Activated T-cell treated with anti-CD3 and anti-CD28 coated beads for 1 hour (primary cell): ENCODE measurements at places on chromosomes 1 and 21.

- DNase-seq = no peak
Measured at GRCh38 chr21:14683063-14683462, 136.9 kb upstream of the SAMSN1 start.

DNA sequence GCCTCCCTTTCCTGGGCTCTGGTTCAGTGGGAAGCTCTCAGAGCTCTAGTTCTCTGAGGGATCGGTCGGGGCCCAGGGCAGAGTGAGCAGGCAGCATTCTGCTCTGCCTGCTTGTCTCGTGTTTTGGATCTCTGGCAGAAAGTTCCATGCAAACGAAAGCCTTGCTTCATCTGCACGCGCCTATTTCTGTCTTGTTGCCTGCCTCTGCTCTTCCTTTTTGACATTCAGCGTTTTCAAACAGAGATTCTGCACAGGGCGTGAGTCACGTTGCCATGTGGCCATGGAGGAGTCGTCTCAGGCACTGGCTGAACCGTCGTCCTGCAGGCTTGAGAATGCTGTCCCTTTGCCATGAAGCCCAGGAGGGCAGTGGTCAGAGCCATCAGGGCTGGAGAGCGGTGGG is 20.3 kb downstream of the AJAP1 start:
- no peak for DNase-seq

- no peak for DNase-seq
Measured at GRCh38 chr21:46027851-46028493, 46.4 kb downstream of the COL6A1 start.

DNA sequence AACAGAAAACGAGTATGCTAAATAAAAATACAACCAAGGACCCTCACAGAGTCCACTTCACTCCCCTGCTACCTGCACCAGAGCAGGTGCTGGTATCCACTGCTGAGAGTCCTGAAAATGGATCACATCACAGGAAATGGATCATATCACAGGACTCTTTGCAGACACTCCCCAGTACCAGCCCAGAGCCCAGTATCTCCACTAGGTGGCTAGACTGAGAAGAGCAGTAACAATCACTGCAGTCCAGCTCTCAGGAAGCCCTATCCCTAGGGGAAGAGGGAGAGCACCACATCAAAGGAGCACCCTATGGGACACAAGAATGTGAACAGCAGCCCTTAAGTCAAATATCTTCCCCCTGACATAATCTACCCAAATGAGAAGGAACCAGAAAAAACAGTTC is 28.0 kb downstream of the AGBL4 start:
- no peak for DNase-seq

GRCh38 chr1:214979191-214979590 is 103.3 kb upstream of the KCNK2 start:
- DNase-seq = no peak

DNA sequence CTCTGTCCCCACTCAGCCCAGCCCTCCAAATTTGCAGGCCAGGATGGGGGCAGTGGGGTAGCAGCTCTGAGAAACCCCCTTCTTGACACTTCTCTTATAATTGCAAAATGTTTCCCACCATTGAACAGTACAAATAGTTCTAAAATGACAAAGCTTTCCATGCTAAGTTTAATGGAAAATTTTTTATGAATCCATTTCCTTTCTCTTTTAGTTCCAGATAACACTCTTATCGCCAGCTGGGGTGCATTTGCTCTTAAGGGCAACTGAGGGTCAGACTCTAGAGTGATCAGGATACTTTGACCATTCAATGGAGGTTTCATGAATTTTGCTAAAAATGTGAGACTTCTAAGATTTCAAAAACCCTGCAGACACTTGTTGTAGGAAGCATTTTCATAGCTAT is 29.9 kb downstream of the PIK3C2B start:
- no peak for DNase-seq

GRCh38 chr1:79193211-79194079 is 186.9 kb upstream of the ADGRL4 start:
- no peak for DNase-seq

DNA sequence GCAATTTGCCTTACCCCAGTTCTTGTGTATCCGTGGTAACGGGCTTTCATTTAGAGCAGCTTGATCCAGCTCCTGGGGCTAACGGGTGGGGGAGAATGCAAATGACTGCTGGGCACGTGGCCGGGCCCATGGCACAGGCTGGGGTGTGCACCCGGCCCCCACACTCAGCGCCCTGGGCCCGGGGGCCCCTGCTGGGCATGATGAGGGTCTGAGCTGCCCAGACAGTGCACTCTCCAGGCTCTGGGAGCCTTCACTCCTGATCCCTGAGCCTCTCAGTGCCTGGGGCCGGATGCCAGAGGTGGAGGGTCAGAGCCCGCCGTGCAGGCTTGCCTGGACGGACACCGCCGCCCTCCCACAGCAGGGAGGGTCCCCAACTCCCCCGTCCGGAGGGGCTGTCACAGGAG is 20.1 kb upstream of the PEX10 start:
- no peak for DNase-seq

GRCh38 chr1:227417756-227418480 is 99.6 kb upstream of the CDC42BPA start:
- DNase-seq = no peak

GRCh38 chr1:3336641-3337630 is 117.5 kb upstream of the ARHGEF16 start:
- DNase-seq = no peak

GRCh38 chr21:41928621-41929220 is 25.1 kb downstream of the C2CD2 start:
- no peak for DNase-seq

- no peak for DNase-seq
Measured at GRCh38 chr1:226369110-226369509, 38.8 kb downstream of the PARP1 start.

DNA sequence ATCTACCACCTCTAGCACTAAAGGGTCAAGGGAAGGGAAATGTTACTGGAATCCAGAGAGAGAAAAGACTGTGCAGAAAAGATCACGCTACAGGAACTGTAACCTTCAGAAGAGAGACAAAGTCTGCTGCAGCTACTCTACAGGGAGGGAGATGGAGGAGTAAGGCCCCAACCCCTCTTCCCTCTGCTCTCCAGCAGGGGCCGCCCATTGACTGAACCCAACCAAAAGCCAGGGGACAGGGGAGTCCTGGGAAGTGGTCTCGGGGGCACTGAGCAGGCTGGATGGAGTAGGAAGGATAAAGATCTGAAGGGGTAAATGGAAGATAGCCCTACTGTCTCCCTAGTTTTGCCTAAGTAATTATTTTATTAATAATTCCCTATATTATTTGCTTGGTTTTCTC is 72.8 kb upstream of the NR5A2 start:
- no peak for DNase-seq

DNA sequence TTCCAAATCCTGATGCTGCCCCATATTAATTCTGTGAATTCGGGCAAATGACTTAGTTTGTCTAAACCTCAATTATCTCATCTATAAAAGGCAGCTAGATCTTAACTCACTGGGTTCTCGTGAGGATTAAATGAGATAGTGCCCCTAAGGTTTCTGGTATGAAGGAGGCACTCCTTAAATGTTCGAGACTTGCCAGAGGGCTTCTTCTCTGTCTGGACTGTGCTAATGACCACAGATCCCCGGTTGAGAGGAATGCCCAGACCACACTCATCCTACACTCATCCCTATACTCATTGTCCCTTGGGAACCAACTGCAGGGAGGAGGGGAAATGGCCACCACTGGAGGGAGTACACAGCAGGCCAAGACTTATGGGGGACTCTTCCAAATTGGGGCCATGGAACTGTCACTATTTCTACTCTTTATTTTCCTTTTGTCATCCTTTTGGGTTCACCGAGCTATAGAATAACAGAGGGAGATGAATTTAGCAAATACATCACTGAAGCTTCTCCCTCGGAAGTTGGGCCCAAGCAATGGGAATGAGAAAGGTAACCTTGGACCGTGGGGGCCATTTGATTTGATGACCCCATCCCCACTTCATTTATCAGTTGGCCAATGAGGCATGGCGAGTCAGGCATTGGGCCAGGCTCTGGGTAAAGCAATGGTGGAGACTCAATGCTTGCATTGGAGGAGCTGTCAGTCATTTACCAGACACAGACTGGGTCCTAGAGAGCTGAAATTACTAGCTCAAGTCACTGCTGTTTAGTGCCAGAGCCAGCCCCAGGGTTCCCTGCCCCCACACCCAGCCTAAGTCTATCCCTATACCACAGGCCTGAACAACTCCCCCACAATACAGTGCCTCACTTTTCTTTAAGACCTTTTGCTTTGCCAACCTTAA is 5.1 kb downstream of the ATF3 start:
- no peak for DNase-seq

DNA sequence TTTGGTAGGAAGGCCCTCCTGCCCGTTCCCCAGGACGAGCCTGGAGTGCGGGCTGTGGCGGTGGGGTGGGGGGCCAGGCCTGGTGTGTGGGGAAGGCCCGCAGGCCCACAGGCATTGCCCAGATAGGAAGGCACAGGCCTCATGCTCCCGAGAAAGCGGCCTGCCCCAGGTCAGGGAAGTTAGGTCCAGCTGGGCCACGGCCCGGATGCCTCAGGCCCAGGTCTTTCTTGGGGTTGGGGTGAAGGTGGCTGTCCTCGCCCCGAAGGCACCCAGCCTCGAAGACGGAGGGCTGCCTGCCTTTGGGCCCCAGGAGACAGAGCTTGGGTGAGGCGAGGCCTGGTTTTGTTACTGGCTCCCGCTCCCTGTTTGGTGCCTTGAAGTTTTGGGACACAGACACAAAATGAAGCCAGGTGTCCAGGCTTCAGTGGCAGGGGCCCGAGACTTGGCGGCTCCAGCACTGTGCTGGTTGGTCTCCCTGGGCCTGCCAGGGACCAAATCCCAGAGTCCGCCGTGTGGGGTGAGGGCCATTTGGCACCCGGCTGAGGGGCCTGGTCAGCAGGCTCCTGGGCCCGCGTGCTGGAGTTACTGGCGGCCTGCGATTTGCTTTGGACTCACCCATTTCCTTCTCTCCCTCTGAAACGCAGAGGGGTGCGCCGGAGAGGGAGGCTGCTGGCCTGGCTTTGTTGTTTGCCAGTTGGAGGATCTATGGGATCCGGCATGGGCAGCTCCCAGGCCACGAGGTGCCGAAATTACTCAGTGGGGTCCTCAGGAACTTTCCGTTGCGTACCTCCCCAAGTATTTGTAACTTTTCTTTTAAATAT is 2.0 kb downstream of the SKI start:
- no peak for DNase-seq

- no peak for DNase-seq
Measured at GRCh38 chr1:101388904-101389546, 152.2 kb downstream of the S1PR1 start.

DNA sequence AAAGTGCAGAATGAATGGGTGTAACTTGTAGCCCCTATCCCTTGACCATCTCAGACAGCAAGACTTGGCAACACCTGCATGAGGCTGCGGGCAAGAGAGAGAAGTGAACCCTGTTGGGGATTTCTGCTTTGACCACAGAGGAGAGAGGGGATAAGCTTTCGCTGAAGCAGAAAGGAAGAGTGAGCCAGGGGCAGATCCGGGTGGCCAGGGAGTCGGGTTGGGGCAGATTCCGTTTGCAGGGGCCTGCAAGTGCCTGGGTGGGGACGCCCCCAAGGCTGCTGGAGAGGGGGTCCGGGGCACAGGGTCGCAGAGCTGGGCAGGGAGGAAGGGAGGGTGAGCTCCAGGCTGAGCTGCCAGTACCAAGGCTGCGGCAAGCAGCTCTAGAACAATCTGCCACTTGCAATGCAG is 25.3 kb upstream of the PIK3CD start:
- DNase-seq = no peak
